Esophagus squamous epithelium (tissue), 5 donors: ENCODE measurements at places on chromosomes 11 and 22. TPM values are rescaled to one million over a fixed set of nuclear protein-coding genes. Genes with fewer than 3 reads are reported as not detected.

TRIM29 gene
- 846 TPM for total RNA-seq

MRGPRX3 gene
- total RNA-seq: not detected

GRCh38 chr22:17641269-17641668 lies 2.7 kb downstream of the BCL2L13 start:
- DNase-seq: no peak

DNA sequence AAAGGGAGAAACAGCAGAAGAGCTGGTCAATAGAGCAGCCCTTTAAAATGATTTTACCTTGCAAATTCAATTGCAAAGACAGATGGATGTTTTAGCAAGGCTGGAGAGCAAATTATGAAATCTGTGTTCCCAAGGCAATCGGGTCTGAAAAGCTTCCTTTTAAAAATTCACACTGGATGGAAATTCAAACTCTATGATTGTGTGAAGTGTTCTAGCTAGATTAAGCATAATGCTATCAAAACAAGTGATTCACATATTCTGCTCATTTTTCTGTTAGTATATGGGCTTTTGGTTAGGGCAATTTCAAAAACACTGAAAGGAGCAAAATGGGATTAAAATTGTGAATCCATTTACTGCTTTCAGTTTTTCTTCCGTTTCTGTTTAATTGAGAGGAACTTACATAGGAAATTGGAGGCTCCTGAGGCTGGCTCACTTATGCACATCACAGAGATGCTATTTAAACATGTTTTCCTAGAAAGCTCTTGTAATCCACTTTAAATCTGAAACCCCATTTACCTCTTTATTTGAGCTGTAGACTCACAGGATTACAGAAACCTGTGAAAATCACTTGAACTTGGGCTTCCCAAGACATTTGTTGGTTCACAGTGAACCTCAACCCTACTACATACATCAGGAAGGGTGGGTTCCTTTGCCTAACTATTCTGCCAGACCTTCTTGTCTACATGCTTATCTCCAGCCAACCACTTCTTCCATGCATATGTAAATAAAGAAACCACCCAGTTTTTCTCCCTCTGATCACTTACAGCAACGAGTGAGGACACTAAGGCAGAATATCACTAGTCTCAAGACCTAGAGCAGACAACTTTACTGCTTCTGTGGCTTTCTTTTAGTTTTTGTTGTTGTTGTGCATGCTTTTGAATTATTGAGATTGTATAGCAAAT lies 201.9 kb upstream of the PITPNB start:
- DNase-seq: no peak

GRCh38 chr11:19785265-19785664 lies 72.6 kb downstream of the NAV2 start:
- no peak for DNase-seq

DNA sequence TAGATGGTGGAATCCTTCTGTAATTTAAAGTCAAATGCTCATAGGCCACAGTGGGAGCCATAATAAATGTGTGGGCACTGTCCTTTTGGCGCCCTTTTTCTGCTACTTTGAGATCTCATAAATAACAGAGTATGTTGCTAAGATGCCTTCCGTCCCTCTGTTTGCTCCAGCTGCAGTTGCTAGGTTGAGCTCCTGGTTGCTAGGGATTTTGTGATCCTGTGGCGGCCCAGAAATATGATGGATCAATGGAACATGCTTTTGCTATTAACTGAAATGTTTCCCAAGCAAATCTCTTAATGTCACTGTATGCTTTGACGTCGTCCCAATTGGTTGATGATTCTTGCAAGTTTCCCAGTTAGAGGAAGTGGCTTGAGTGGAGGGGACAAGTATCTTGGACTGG lies 53.5 kb downstream of the MYO18B start:
- DNase-seq: no peak

GRCh38 chr11:68753300-68753699 lies 2.0 kb upstream of the TESMIN start:
- DNase-seq: no peak
